H1 (cell line): ENCODE measurements at places on chromosomes 7 and 10. TPM values are rescaled to one million over a fixed set of nuclear protein-coding genes. Genes with fewer than 3 reads are reported as not detected.

FAM107B gene
- 4.7 and 7.5 TPM in 2 replicates for polyA plus RNA-seq

ADAM22 gene
- polyA plus RNA-seq, result 4.6 and 5.6 TPM in 2 replicates

CHAT gene
- not detected in 2 replicates for polyA plus RNA-seq

CDNF gene
- polyA plus RNA-seq, result 0.27 and 0.67 TPM in 2 replicates

AVL9 gene
- polyA plus RNA-seq, result 11.6 and 15.5 TPM in 2 replicates

TMEM196 gene
- 0.03 and 0.06 TPM in 2 replicates for polyA plus RNA-seq

TSPAN12 gene
- 2.9 and 6.1 TPM in 2 replicates for polyA plus RNA-seq

LIPM gene
- not detected in 2 replicates for polyA plus RNA-seq

COL17A1 gene
- polyA plus RNA-seq, result 0.35 and 0.52 TPM in 2 replicates

CHN2 gene
- polyA plus RNA-seq, result 2.7 and 2.9 TPM in 2 replicates

ZNF727 gene
- not detected in 2 replicates for polyA plus RNA-seq

TSPAN33 gene
- polyA plus RNA-seq, result 42.8 and 46.6 TPM in 2 replicates

FAM25A gene
- not detected in 2 replicates for polyA plus RNA-seq

ZP3 gene
- 2.4 and 4.0 TPM in 2 replicates for polyA plus RNA-seq

ELN gene
- 5.1 and 5.4 TPM in 2 replicates for polyA plus RNA-seq

BICC1 gene
- 0.20 and 0.31 TPM in 2 replicates for polyA plus RNA-seq

AZGP1 gene
- 0.57 and 0.68 TPM in 2 replicates for polyA plus RNA-seq

PRSS2 gene
- not detected in 2 replicates for polyA plus RNA-seq

TMEM26 gene
- polyA plus RNA-seq, result 0.77 and 1.6 TPM in 2 replicates

MAD1L1 gene
- polyA plus RNA-seq, result 44.6 and 61.5 TPM in 2 replicates

OR2A42 gene
- polyA plus RNA-seq, result 0.09 TPM in 1 of 2 replicates, not detected in the other

CCL24 gene
- not detected in 2 replicates for polyA plus RNA-seq

NRCAM gene
- 2.2 and 2.7 TPM in 2 replicates for polyA plus RNA-seq

PTPN20 gene
- not detected in 2 replicates for polyA plus RNA-seq

HYAL4 gene
- not detected in 2 replicates for polyA plus RNA-seq

MMP21 gene
- polyA plus RNA-seq, result 0.05 TPM in 1 of 2 replicates, not detected in the other

CPA4 gene
- polyA plus RNA-seq, result 0.03 TPM in 1 of 2 replicates, not detected in the other

H2BK1 gene
- not detected in 2 replicates for polyA plus RNA-seq

PON1 gene
- not detected in 2 replicates for polyA plus RNA-seq

DENND2A gene
- polyA plus RNA-seq, result 5.0 and 6.0 TPM in 2 replicates

PGAM2 gene
- 2.9 and 4.3 TPM in 2 replicates for polyA plus RNA-seq

FRAT1 gene
- polyA plus RNA-seq, result 1.9 and 3.4 TPM in 2 replicates

MCM7 gene
- 313 and 394 TPM in 2 replicates for polyA plus RNA-seq

CRPPA gene
- polyA plus RNA-seq, result 0.20 and 0.23 TPM in 2 replicates

TMEM236 gene
- 0.02 TPM in 2 replicates for polyA plus RNA-seq

ADCYAP1R1 gene
- 14.4 and 16.4 TPM in 2 replicates for polyA plus RNA-seq

ZNF467 gene
- polyA plus RNA-seq, result 0.51 and 0.89 TPM in 2 replicates

DDX50 gene
- polyA plus RNA-seq, result 12.6 and 20.0 TPM in 2 replicates

C10orf95 gene
- 0.48 and 0.80 TPM in 2 replicates for polyA plus RNA-seq

AS3MT gene
- 5.2 and 5.8 TPM in 2 replicates for polyA plus RNA-seq

MDFIC gene
- 1.6 and 2.3 TPM in 2 replicates for polyA plus RNA-seq

ADGRA1 gene
- 0.21 and 0.24 TPM in 2 replicates for polyA plus RNA-seq

MLXIPL gene
- polyA plus RNA-seq, result 10.6 and 17.0 TPM in 2 replicates

TAS2R3 gene
- polyA plus RNA-seq, result 0.48 and 0.49 TPM in 2 replicates

LLCFC1 gene
- polyA plus RNA-seq, result not detected in 2 replicates

SVOPL gene
- 1.4 and 2.2 TPM in 2 replicates for polyA plus RNA-seq

PNLIPRP1 gene
- polyA plus RNA-seq, result not detected in 2 replicates

MEOX2 gene
- polyA plus RNA-seq, result 0.02 and 0.05 TPM in 2 replicates

MPP7 gene
- 1.9 and 2.0 TPM in 2 replicates for polyA plus RNA-seq

NMT2 gene
- 4.4 and 4.7 TPM in 2 replicates for polyA plus RNA-seq

SPDYE8 gene
- not detected in 2 replicates for polyA plus RNA-seq

DNAJC1 gene
- 6.8 and 8.3 TPM in 2 replicates for polyA plus RNA-seq

NKX2-3 gene
- polyA plus RNA-seq, result not detected in 2 replicates

RPEL1 gene
- polyA plus RNA-seq, result 0.12 and 0.13 TPM in 2 replicates
